ENCODE measurements at places on chromosomes 7 and 10.

DNA sequence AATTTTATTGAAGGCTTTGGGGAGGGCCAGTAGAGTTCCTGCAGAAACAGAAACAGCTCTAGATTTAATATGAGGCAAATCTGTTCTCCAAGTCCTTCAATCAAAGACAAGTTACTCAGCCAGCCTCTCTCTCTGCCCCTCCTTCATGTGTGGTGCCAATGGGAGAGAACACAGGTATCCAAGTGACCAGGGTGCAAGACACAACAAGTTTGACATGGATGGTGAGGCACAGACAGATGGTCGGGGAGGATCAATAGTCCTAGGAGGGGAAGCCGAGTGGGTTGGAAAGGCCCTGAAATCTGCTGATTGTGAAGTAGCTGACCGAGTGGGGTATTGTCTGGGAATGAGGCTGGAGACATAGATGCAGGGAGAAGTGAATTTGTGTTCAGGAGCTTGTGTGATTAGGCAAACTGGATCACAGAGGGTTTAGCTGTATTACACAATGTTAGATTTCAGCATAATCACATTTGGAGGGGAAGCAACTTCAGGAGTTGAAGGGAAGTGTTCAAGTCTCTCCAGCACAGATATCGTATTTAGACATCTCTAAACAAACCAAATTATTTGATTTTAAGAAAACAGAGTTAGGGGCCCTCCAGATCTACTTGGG, 1.5 kb downstream of the GIMAP1 start:
- DNase-seq = no peak

GRCh38 chr7:3482147-3482921, 181.3 kb downstream of the SDK1 start:
- DNase-seq = no peak

DNA sequence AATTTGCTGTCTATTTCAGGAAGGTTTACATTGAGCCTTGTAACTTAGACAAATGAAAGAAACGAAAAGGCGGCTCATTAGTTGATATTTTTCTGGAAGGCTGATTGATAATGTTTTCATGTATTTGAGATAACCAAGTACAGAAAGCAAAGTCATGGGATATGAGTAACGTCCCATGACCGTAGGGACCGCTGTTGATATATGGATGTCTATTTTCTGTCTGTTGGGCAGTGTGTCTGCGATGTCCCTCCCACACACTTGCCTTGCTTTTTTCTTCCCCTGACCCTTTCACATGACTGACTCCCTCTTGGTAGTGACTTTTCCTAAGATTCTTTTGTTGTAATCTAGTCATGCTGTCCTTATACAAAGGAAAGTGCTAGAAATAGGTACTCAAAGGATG, 57.0 kb upstream of the GPR158 start:
- DNase-seq = no peak

GRCh38 chr7:37446371-37446770, 2.3 kb downstream of the ELMO1 start:
- DNase-seq = no peak

- DNase-seq = peak; percentile 13
Measured at GRCh38 chr7:23404546-23405239, 65.6 kb downstream of the IGF2BP3 start.

- no peak for DNase-seq
Measured at GRCh38 chr10:81251457-81252115, 623.4 kb upstream of the NRG3 start.

GRCh38 chr10:125200396-125200795, 40.0 kb upstream of the CTBP2 start:
- no peak for DNase-seq

- no peak for DNase-seq
Measured at GRCh38 chr10:72126184-72126871, 38.0 kb upstream of the SPOCK2 start.

- DNase-seq = no peak
Measured at GRCh38 chr10:62996925-62997324, 136.2 kb upstream of the NRBF2 start.

- no peak for DNase-seq
Measured at GRCh38 chr7:47940088-47941013, 7.9 kb downstream of the PKD1L1 start.

DNA sequence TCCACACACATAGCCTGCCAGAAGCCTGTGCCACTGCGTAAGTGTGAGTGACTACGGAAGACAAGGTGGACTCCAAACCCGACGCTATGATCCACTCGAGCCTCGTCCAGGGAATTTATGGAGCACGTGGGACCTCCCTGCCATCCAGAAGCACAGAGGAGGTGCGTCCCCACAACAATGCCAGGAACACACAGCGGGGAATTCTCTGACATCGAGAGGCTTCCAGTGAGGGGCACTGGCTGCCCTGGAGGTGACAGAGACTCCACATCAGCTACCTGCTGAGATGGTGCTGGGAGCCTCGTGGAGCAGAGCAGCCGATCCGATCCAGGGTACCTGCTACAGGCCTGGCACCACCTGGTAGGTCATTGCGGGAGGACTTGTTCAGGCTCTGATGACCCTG, 72.2 kb upstream of the INSIG1 start:
- no peak for DNase-seq

GRCh38 chr10:72637398-72637857, 11.5 kb upstream of the MICU1 start:
- DNase-seq = no peak

- no peak for DNase-seq
Measured at GRCh38 chr7:131657881-131658280, 101.5 kb upstream of the PODXL start.

- DNase-seq = no peak
Measured at GRCh38 chr10:87545783-87546182, 41.1 kb downstream of the MINPP1 start.

DNA sequence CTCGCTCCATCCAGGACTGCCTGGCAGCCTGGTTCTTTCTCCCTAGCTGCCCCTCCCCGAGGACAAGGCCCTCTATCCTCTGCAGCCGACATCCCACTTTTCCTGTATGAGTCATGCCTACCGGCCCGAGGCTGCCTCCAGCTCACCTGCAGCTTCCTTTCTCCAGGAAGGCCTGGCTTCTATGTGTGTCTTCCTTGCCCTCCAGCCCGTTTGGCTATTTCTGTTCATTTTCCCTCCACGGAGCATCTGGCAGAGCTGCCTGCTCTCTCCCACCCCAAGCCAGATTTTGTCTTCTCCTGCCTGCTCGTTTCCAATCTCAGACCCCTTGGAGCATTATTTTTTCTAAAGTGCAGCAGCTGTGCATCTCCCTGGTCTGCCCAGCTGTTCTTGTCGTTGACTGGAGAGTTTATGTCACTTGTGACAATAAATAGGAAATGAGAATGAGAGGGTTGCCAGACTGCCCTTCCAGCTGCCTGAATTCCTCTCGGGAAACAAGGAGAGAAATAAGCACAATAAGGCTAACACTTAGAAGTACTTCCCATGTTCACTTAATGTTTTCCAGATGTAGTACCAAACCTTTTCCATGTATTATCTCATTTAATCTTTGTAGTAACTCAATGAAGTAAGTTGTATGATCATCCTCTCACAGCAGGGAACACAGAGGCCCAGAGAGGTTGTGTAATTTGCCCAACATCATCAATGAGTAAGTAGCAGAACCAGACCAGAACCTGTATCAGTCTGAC, 19.7 kb downstream of the UBTD1 start:
- no peak for DNase-seq

GRCh38 chr7:469563-469961, 50.1 kb downstream of the PDGFA start:
- no peak for DNase-seq

DNA sequence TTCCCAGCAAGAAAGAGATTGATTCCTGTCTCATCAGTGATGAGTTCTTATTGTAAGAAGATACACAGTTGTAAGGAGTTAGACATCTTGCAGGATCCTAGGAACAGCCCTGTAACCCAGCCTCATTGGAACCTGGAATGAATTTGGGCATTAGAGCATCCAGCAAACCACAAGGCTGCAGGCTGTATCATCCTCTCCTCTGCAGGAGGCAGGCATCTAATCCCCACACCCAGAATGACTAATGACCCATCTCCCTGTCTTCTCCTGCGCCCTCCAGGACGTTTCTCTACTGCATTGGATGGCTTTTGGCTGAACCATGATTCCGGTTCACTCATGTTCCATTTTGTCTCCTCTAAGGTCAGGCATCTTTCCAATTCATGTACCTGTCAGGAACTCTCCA, 233.9 kb downstream of the POU6F2 start:
- no peak for DNase-seq

GRCh38 chr10:100356067-100357017, 9.3 kb downstream of the SCD start:
- DNase-seq = no peak

GRCh38 chr7:131629217-131629882, 72.9 kb upstream of the PODXL start:
- DNase-seq = no peak

GRCh38 chr10:8300925-8301324, 246.4 kb downstream of the GATA3 start:
- no peak for DNase-seq

GRCh38 chr7:33237036-33237435, 107.7 kb downstream of the BBS9 start:
- DNase-seq = no peak

- DNase-seq = no peak
Measured at GRCh38 chr10:107450056-107450455, 285.6 kb upstream of the SORCS1 start.

- DNase-seq = no peak
Measured at GRCh38 chr7:98217623-98218582, 6.7 kb downstream of the BHLHA15 start.

DNA sequence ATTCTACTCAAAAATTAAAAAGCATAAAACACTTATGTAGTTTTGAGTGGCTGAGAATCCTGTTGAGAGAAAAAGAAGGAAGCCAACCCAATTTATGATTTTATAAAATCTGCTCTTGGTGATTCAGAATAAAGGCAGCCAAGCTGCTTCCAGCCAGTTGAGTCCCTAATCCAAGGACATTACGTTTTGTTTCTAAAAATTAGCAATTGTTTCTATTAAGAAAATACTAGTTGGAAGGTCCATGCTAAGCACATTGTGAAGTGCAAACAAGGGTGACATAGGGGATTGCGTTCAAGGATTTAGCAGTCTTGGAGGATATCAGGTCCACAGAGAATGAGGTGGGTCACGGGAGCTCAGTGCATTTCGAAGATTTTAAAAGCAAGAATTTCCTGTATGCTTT, 987.7 kb downstream of the TYW1 start:
- DNase-seq = no peak

DNA sequence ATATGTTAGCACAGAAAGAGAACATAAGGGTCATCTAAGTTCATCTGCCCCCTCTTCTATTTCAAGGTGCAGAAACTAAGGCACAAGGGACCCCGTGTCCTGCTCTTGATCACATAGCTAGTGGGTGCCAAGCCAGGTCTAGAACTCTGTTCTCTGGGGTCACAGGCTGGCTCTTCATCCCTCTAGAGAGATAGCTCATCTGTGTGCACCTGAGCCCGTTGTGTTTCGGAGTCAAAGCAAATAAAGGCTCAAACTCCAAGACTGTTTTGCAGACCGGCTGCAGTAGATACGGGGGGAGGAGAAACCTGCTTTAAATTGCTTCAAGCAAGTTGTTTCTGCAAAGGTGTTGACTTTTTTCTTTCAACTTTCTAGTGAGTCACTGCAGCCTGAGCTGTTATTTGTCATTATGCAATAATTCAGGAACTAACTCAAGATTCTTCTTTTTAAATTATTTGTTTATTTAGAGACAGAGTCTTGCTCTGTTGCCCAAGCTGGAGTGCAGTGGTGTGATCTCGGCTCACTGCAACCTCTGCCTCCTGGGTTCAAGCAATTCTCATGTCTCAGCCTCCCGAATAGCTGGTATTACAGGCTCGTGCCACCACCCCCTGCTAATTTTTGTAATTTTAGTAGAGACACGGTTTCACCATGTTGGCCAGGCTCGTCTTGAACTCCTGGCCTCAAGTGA, 6.5 kb downstream of the BLVRA start:
- no peak for DNase-seq

DNA sequence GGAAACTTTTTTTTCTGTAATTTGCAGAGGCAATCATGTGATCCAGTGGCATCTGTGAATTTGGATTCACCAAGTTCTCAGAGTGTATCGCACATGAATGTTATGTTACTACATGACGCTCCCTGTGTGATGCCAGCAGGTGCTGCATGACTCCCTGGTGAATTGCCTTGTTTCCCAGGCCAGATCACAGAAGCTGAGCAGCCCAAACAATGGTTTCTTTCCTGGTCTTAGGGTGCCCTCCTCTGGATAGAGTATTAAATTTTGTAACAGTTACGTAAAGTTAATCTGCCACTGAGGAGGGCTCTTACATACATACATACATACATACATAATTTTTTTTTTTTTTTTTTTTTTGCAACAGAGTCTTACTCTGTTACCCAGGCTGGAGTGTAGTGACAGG, 3.6 kb downstream of the ZSCAN21 start:
- DNase-seq = no peak

DNA sequence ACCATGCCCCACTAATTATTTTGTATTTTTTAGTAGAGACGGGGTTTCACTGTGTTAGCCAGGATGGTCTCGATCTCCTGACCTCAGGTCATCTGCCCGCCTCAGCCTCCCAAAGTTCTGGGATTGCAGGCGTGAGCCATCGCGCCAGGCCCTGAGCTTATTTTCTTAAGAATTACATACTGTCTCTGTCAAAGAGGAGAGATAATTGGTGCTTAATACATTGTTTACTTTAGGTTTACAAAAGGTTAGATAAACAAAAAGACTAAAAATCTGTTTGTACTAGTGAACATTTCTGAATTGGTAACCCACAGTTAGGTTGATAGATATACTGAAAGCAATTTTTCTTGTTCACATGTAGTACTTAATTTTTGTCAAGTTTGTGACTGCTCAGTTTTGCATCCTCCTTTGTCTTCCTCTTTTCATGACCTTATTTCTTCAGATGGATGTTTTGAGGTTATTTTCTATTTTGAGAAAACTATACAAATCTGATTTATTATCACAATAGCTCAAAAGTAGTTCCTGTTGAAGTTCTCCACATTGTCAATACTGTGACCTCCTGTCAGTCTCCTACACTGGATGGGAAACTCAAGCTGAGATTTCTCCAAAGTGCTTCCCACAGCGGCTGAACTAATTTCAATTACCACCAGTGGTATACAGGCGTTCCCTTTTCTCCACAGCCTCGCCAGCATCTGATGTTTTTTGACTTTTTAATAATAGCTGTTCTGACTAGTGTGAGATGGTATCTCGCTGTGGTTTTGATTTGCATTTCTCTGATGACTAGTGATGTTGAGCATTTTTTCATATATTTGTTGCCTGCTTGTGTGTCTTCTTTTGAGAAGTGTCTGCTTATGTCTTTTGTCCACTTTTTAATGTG, 22.5 kb downstream of the HHEX start:
- no peak for DNase-seq

GRCh38 chr7:6250364-6250833, 22.0 kb downstream of the CYTH3 start:
- DNase-seq = no peak
